ENCODE measurements at places on chromosomes 16 and 17.

DNA sequence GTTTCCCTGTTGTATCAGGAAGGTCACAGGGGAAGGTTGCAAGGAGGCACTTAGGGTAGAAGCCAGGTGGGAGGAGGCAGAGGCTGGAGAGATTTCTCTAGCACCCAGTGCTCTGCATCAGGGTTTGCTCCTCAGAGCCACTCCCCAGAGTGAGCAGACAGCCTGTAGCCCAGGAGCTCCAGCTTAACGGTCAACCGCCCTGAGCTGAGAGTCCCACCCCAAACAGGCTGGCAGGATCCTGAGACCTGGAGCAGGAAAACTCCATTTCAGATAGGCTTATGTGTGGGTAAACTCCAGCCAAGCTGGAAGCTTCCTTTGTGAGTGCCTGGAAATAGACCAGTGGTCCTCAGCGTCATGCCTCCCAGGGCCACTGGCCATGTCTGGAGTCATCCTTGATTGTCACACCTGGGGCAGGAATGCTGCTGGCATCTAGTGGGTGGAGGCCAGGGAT lies 37.9 kb downstream of the MPRIP start:
- DNase-seq, result no peak

GRCh38 chr17:38724337-38724988 lies 5.7 kb upstream of the CISD3 start:
- DNase-seq, result no peak

DNA sequence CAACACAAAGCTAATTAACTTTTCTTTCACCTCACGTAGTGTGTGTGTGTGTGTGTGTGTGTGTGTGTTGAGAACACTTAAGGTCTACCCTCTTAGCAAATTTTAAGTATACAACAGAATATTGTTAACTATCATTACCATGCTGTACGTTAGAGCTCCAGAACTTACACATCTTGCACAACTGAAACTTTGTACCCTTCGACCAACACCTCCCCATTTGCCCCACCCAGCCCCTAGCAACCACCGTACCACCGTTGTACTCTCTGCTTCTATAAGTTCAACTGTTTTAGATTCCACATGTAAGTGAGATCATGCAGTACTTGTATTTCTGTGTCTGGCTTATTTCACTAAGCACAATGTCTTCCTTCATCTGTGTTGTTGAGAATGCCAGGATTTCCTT lies 28.1 kb upstream of the MLYCD start:
- no peak for DNase-seq

- no peak for DNase-seq
Observed at GRCh38 chr17:27940503-27941428, 47.6 kb upstream of the LYRM9 start.

- DNase-seq, result peak; percentile 12
Observed at GRCh38 chr17:77493238-77493820, 352.6 kb downstream of the SEC14L1 start.

DNA sequence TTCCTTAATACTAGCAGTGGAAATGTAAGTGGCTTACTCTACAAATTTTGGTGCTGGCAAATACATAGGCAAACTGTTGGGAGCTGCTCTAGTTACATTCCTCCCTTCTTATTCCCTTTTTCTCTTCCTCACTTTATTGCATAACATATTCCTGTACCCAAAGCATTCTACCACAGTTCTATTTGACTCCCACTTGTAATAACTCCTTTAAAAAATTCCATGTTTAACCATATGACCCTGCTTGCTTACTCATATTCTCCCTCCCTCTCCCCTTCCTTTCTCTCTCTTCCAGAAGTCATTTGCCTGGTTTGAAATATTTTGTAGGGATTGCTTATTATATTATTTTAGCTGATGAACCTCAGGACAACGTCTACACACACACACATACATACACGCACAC lies 22.7 kb downstream of the NQO1 start:
- no peak for DNase-seq

All from WERI-Rb-1 (cell line).